ENCODE measurements at places on chromosomes 12 and 14. TPM values are rescaled to one million over a fixed set of nuclear protein-coding genes. Genes with fewer than 3 reads are reported as not detected.

GRCh38 chr12:86735851-86736250 lies 479.7 kb upstream of the MGAT4C start:
- no peak overlapping the region for H3K27ac ChIP-seq
- H3K4me3 ChIP-seq, result no peak overlapping the region
- H3K27me3 ChIP-seq, result no peaks in the 10 kb centered on the region
- no peak for DNase-seq

DNA sequence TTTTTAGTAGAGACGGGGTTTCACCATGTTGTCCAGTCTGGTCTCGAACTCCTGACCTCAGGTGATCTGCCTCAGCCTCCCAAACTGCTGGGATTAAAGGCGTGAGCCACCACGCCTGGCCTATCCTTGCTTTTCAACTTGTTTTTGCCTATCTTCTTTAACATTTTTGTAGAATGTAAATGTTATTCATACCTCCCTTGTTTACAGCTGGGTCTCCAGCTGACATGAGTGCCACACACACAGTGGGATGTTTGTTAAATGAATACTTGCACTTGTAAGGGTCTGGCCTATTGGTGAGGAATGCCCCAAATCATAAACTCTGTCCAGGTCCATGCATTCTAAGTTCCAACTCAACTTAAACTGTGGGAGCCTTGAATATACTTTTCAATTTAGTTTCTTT lies 176.3 kb downstream of the ANO4 start:
- DNase-seq, result no peak
- no peaks in the 10 kb centered on the region for H3K4me1 ChIP-seq
- no peak overlapping the region for H3K27ac ChIP-seq
- no peaks in the 10 kb centered on the region for H3K36me3 ChIP-seq
- H3K27me3 ChIP-seq, result peaks cover 3% of the 10 kb centered on the region

DNA sequence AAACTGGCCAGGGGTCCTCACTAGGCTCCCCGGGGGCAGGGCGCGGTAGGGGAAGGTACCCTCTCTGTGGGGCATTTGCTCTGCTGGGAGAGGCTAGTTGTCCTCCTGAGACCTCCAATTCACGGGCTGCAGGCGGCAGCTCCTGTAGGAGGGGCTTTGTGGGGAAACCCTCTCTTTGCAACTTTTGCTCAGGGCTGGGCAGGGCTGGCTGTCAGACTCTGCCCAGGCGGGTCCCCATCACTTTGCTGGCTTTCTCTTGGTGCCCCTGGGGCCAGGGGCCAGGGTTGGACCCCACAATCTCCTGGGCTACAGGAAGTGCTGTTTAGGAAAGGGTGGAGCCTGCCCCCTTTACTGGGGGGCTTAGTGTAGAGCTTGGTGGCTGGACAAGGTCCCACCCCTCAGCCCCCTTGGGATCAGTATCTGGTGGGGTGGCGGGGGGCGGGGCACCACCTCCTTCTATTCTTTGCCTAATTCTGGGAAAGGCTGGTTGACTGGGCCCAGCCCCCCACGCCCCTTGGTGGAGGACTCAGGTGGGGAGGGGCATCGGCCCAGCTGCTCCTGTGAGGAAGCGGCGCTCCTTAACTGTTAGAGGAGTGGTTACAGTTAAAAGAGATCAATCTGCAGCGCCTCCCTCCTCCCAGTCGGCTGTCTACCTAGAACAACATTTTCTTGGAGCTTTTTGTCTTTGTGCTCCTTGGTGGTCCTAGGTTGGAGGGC lies 918.7 kb downstream of the AACS start:
- DNase-seq, result no peak
- no peaks in the 10 kb centered on the region for H3K4me1 ChIP-seq
- no peak overlapping the region for H3K4me3 ChIP-seq
- H3K27ac ChIP-seq, result no peak overlapping the region
- no peaks in the 10 kb centered on the region for H3K27me3 ChIP-seq
- no peaks in the 10 kb centered on the region for H3K36me3 ChIP-seq

DNA sequence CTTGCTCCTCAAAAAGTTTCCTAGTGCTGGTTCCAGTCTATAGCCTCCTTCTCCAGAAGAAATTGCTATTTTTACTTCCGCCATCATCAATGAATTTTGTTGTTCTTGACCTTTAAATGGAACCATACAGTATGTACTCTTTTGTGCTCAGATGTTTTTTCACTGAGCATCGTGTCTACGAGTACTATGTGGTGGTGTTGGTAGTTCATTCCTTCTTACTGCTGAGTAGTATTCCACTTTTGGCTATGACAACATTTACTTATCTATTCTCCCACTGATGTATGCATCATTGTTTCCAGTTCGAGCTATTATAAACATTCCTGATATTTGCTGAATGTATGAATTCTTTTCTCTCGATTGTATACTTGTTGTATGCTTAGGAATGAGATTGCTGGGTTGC lies 28.6 kb downstream of the SLC2A14 start:
- H3K27ac ChIP-seq, result no peak overlapping the region
- H3K27me3 ChIP-seq, result no peaks in the 10 kb centered on the region
- no peaks in the 10 kb centered on the region for H3K36me3 ChIP-seq

- DNase-seq, result no peak
- no peaks in the 10 kb centered on the region for H3K36me3 ChIP-seq
- no peaks in the 10 kb centered on the region for H3K27me3 ChIP-seq
- H3K4me1 ChIP-seq, result no peaks in the 10 kb centered on the region
- no peak overlapping the region for H3K4me3 ChIP-seq
Observed at GRCh38 chr12:65494537-65494936, 216.1 kb downstream of the MSRB3 start.

DNA sequence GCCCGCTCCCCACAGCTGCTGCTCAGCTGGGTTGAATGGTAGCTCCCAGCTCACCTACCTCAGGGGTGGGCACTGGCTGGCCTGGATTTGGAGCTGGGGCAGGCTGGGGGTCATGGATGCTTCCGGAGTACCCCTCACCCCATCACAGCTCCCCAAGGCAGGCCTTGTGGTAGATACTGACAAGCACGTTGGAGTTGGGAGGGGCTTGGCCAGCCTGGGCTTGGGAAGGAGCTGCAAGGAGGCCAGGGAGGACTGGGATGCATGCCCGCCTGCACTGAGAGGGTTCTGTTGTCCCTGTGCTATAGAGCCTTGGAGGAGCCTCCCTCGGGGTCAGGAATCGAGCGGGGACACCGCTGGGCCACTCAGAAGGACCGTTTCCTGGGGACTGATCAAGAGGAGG lies 14.2 kb downstream of the TMEM63C start:
- no peaks in the 10 kb centered on the region for H3K4me1 ChIP-seq
- no peak for DNase-seq
- no peak overlapping the region for H3K4me3 ChIP-seq
- no peaks in the 10 kb centered on the region for H3K27me3 ChIP-seq

- no peak for DNase-seq
- H3K4me1 ChIP-seq, result no peaks in the 10 kb centered on the region
- H3K27ac ChIP-seq, result no peak overlapping the region
- H3K36me3 ChIP-seq, result no peaks in the 10 kb centered on the region
Observed at GRCh38 chr14:62126879-62127478, 364.8 kb downstream of the SNAPC1 start.

GRCh38 chr12:58537278-58537677 lies 383.0 kb downstream of the LRIG3 start:
- no peaks in the 10 kb centered on the region for H3K36me3 ChIP-seq
- no peak for DNase-seq
- no peak overlapping the region for H3K27ac ChIP-seq

DNA sequence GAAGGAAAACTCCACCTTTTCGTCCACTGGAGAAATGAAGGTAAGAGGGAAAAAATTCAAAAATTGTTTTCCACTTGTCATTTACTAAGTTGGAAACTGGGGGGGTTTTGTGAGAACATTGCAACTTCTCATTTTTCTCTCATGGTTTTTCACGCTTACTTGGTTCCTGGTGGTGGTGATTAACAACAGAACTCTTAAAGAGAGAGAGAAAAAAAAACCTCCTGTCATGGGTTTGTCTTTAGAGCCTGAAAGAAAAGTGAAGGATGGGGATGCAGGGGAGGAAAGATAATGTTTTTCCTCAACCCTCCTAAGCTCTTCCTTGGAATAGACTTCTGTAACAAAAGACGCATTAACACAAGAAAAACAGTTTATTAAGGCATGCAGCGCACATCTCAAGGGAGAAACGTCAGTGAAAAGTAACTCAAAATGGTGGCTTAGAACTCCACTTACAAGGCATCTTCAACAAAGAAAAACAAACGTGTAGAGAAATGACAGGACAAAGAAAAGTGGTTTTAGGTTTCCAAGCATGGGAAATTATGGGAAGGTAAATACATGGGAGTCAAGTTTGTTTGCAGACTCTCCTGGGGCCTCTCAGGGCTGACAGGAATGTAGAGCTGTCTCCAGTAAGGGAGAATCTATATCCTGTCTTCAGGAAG lies 81.9 kb upstream of the ATF7IP start:
- H3K36me3 ChIP-seq, result no peaks in the 10 kb centered on the region
- no peak overlapping the region for H3K4me3 ChIP-seq
- no peak overlapping the region for H3K27ac ChIP-seq
- no peak for DNase-seq

DNA sequence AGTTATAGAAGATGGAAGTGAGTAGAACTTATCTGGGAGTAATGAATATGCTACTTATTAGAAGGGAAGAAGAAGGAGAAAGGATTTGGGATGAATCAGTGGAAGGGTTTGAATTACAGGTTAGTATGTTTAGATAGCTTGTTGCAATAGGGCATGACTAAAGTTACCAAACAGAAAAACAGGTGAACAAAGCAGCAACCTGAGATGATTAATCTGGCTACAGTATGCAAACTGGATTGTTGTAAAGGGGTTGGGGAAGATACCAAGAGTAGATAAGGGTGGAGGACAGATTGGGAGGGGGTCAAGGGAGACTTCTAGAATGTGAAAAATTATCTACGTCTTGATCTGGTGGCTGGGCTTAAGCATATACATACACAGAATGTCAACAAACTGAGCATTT lies 73.4 kb upstream of the CLEC14A start:
- no peaks in the 10 kb centered on the region for H3K4me1 ChIP-seq
- H3K27me3 ChIP-seq, result no peaks in the 10 kb centered on the region
- no peaks in the 10 kb centered on the region for H3K36me3 ChIP-seq
- H3K27ac ChIP-seq, result no peak overlapping the region
- DNase-seq, result no peak

GRCh38 chr14:103848175-103849077 lies 1.1 kb upstream of the PPP1R13B start:
- H3K4me1 ChIP-seq, result peaks cover 9% of the 10 kb centered on the region
- no peak overlapping the region for H3K27ac ChIP-seq
- DNase-seq, result no peak
- peak overlapping the region; percentile 15 for H3K4me3 ChIP-seq

DNA sequence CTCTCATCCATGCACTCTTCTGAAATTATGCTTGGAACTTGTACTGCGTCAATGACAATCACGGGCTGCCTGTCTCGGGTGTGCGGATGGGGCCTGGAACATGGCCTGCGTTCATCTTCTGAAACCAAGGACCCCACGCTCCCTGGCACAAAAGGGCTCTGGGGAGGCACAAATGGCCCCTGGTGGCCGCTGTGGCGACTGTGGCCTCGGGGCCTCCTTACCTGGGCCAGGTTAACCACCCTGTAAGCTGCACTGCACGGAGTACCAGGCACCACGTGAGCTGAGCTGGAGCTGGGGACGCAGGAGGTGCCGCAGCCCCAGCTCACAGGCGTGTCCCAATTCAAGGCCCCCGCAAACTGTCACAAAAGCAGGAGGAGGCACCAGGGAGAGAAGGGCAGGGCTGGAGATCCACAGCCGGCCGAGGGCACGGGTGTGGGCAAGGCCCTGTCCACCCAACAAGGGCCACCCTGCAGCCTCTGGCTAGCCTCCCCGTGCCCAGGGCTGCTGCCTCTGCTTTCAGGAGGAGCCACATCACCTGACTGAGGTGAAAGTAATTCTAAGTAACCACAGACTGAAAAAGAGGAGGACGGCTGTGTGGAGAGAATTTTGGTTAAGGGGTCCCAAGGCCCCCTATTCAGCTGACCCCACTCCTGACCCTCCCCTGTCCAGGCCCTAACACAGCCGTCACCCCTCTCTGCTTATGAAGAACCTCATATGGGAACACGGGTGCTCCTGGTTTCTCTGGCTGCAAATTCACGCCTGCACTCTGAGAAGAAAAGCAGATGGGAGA lies 61.1 kb upstream of the GALNT9 start:
- H3K27me3 ChIP-seq, result no peaks in the 10 kb centered on the region
- DNase-seq, result no peak
- no peaks in the 10 kb centered on the region for H3K4me1 ChIP-seq
- no peak overlapping the region for H3K27ac ChIP-seq
- no peak overlapping the region for H3K4me3 ChIP-seq

DNA sequence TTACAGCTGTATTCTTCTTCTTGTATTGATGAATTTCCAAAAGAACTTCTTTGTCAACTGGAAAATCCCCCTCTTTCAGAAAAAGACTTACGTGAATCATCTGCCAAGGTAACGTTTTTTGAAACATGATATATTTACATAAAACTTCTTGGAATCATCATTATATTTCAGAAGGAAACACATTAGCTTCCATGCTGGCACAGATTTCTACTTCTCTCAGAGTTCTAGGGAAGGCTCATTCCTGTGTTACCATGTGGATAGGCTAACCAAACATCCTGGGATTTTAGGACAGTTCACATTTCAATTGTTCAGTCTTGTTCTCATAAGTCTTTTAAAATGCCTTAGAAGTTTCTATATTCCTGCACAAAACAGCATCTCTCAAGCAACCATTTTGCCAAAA lies 120.3 kb upstream of the NEDD1 start:
- DNase-seq, result no peak
- no peaks in the 10 kb centered on the region for H3K4me1 ChIP-seq
- H3K4me3 ChIP-seq, result no peak overlapping the region
- no peak overlapping the region for H3K27ac ChIP-seq
- no peaks in the 10 kb centered on the region for H3K36me3 ChIP-seq

DNA sequence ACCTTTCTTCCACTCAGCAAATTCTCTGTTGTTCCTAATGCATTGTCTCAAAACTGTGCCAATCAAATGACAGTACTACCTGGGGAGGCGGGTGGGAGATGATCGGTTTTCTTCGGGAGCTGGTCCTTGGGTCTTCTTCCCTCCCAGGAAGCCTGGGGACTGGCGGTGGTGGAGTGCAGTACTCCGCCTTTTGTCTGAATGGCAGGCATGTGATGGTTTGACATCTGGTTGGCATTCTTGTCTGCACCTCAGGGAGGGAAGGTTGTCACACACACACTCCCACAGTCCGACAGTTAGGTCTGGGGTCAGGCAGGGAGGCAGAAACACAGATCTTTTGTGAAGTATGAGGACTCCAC lies 114.8 kb downstream of the SNAPC1 start:
- H3K27ac ChIP-seq, result no peak overlapping the region
- H3K27me3 ChIP-seq, result no peaks in the 10 kb centered on the region
- H3K36me3 ChIP-seq, result no peaks in the 10 kb centered on the region
- H3K4me1 ChIP-seq, result no peaks in the 10 kb centered on the region
- no peak for DNase-seq

DNA sequence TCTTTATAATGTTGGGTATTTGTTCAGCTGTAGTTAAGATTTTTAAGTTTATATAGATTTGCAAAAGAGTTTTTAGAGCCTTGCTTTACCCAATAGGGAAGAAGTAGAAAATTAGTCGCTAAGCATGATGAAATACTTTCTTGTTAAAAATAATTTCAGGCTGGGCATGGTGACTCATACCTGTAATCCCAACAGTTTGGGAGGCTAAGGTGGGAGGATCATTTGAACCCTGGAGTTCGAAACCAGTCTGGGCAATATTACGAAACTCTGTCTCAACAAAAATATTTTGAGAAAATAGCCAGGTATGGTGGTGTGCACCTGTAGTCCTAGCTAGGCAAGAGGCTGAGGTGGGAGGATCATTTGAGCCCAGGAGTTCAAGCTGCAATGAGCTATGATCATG lies 18.7 kb upstream of the SCFD1 start:
- no peak for DNase-seq
- no peak overlapping the region for H3K27ac ChIP-seq
- no peaks in the 10 kb centered on the region for H3K27me3 ChIP-seq
- no peaks in the 10 kb centered on the region for H3K4me1 ChIP-seq

ASB2 gene
- total RNA-seq, result 98.0 TPM

B3GNT4 gene
- 0.18 TPM for total RNA-seq

REM2 gene
- total RNA-seq, result 0.33 TPM

TRHDE gene
- not detected for total RNA-seq

DDN gene
- 0.39 TPM for total RNA-seq

RASSF9 gene
- not detected for total RNA-seq

Data from CD8-positive, alpha-beta memory T cell (primary cell).